NCI-H2081 treated with DMSO at 0.1 percent for 48 hours (cell line): ENCODE measurements at places on chromosomes 4 and X.

- DNase-seq = no peak
Observed at GRCh38 chr4:70873216-70873615, 29.0 kb upstream of the MOB1B start.

DNA sequence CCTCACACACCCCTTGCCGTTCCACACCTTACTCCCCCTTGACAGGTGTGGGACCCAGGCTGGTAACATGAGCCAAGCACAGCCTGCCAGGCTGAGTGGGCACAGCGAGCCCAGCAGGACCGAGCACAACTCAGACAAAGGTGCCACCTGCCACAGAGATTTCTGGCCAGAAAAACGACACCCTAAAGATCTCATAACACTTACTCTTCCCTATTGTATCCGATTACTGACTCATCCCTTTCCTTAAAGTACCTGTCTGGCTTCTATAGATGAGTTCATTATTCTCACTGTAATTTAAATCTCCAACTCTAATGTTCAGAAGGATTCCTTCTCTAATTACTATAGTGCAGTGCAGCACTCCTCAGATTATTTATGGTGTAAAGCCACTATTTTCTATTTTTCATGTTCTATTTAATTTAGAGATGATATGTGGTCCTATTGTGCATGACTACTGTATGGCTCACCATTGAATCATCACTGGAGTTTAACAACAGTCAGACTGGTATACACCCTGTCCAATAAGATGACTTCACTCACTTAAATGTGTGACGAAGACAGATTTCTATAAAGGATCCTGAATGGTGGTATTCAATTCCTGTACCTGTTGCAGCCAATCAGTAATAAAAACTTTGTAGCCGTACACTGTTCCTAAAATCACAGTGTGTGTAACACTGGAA lies 7.6 kb upstream of the SYTL5 start:
- DNase-seq = no peak

- DNase-seq = no peak
Observed at GRCh38 chr4:151553874-151554273, 144.9 kb downstream of the FHIP1A start.

DNA sequence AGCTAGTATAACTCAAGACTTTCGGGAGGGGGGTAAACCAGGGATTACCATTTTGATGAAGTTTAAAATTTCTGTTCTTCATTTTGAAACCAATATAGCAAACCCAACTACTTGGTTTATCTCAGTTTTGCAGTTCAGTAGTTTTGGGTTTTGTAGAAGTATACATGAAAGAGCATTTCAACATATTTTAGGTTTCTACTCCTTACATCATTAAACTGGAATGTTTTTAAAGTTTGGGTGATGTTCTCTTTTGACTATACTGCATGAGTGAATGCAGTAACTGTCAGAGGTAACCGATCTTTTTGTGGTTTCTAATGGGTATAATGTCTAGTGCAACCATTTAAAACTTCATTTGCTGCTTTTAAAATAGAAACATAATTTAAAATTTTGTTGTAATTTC lies 248.3 kb upstream of the MAD2L1 start:
- DNase-seq = no peak

DNA sequence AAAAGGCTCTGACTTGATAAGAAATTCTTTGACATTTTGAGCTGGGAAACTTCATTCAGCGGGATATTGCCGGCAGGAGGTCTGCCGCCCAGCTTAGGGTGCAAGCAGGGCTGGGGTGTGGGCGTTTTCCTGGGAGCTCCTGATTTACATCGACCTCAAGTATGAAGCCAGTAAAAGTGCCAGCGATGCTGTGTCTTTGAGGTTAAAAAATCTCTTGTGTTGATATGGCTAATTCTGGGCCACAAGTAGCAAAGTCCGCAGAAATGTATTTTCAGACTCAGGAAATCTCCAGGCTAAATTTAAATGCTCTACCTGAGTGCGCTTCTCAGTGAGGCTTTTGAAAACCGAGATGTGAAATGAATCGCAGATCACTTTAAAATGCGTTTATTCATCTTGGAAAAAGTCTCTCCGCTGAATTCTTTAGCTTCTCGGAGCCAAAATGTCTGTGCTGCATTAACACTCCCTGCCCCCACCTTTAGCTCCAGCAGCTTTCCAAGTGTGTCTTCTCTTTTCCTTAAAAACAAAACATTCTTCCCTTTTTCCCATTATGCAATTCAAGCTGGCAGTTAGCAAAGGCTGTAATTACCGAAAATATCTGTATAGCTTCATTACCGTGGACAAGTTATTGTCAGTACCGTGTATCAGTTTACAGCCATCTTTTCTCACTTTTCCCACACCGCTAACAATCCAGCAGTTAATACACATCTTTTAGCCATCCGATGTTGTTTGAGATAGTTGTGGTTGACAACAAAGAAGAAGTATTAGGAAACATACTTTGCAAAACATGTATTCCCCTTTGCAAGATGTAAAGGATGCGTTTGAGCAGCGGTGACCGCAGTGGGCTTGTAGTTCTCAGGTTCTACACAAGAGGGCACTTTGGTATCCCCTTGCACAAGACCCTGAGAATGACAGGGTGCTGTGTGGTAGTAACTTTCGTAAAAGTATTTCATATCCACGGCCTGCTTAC lies 136.0 kb upstream of the STX18 start:
- DNase-seq = no peak

DNA sequence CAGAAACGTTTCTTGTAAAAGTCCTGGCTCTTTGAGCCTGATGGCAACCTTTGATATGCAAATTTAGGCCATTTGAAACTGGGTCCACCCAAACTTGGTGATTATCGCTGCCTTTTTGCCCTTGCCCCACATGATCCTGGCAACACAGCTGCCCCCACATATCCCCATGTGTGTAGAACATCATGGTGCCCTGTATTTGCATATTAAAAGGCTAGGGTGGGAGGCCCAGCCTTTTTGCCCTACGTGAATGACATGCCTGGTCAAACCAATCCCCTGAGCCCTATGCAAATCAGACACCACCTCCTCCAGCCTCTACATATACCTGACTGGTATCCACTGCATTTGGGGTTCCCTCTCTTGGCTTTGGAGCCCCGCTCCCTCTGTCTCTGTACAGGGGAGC lies 202.4 kb downstream of the MAB21L2 start:
- no peak for DNase-seq

- no peak for DNase-seq
Observed at GRCh38 chr4:98203332-98204235, 57.6 kb upstream of the RAP1GDS1 start.

GRCh38 chr4:111689731-111690130 lies 455.5 kb upstream of the FAM241A start:
- no peak for DNase-seq

GRCh38 chrX:100871594-100872560 lies 2.3 kb downstream of the NOX1 start:
- DNase-seq = no peak

DNA sequence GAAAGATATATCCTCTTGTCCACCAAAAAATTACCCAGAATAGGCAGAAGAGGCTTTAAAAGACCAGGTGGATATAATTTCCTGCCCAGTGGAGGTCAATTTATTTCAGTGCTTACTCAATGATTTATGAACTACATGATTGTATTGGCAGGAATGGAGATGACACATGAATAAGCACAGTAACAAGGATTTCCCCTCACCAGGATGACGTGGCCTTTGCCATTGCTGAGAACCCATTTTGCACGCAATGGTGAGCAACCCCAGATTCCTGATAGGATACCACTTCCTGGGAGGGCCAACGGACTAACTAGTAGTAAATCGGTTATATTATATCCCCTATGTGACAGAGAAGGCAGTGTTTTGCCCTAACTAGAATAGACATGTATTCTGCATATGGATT lies 11.6 kb upstream of the TTC29 start:
- DNase-seq = no peak
